ENCODE measurements at places on chromosomes 2 and 18.

GRCh38 chr2:110997331-110998045 lies 123.2 kb upstream of the BCL2L11 start:
- DNase-seq, result no peak

DNA sequence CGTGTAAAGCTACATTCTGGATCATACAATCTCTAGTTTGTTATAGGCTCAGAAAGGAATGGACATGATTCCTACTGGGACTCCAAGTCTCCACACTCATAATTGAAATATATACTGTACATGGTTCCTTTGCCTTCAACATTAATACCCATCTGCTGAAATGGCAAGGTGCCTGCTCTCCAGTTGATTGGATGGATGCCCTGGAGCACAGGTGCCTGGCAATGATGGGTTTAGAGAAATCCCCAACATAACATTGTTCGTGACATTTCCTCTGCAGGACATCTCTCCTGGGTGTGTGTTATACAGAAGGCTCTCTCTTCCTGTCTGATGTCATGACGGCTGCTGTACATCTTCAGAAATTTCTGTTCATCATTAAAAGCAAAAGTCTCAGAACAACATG lies 449.7 kb upstream of the CWC22 start:
- DNase-seq, result no peak

- no peak for DNase-seq
Measured at GRCh38 chr2:118055512-118056164, 32.6 kb upstream of the INSIG2 start.

GRCh38 chr2:64273524-64274398 lies 129.5 kb upstream of the PELI1 start:
- no peak for DNase-seq

- no peak for DNase-seq
Measured at GRCh38 chr2:32743480-32744236, 115.8 kb downstream of the TTC27 start.

DNA sequence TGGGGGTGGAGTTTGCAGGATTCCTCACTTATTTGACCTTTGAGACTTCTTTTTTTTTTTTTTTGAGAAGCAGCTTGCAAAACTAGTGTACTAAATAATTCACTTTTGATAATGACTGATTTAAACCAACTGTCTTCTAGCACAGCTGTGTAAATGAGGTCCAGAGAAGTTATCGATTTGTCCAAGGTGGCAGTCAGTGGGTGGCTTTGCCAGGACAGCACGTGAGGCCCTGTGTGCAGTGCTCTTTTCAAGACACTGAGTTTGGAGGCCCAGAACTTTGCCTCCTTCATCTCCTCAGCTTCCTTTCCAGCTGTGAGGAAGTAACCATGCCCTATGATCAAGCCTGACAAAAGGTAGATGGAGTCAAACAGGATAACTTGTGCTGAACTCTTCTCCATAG lies 92.9 kb upstream of the LCLAT1 start:
- DNase-seq, result no peak

DNA sequence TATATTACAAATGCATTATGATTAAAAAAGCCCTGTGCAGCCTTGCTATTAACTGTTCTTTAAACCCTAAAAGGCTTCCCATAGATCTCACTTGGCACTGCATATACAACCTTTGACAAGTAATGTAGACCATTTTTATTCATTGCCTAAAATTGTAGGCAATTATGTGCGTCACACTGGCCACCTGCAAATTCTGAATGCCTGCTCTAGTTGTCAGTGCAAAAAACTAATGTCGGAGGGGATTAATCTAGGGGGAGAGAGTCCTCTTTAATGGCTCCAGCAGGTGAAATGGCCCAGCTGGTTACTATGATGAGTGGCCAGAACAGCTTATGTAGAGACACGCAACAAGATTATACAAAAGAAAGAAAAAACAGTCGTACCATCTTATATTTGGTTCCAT lies 123.2 kb downstream of the OLA1 start:
- DNase-seq, result no peak

- DNase-seq, result no peak
Measured at GRCh38 chr2:24832521-24832920, 39.3 kb downstream of the CENPO start.

DNA sequence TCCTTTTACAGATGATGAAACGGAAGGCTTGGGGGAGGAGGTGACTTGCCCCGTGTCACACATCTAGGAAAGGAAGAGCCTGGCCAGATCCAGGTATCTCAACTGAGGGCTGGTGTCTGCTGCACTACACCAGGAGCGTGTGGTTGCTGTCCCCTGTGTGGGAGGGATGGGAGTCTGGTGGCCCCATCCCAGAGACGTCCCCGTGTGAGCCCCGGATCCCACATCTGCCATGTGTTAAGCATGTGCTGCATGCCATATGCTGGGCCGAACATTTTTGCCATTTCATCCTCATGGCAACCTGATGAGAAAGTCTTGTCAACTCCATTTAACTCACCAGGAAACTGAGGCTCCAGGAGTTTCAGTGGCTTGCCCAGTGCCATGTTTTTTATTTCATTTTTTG lies 4.2 kb downstream of the GAREM2 start:
- DNase-seq, result no peak

GRCh38 chr2:68368654-68369336 lies 3.7 kb downstream of the PLEK start:
- DNase-seq, result no peak

DNA sequence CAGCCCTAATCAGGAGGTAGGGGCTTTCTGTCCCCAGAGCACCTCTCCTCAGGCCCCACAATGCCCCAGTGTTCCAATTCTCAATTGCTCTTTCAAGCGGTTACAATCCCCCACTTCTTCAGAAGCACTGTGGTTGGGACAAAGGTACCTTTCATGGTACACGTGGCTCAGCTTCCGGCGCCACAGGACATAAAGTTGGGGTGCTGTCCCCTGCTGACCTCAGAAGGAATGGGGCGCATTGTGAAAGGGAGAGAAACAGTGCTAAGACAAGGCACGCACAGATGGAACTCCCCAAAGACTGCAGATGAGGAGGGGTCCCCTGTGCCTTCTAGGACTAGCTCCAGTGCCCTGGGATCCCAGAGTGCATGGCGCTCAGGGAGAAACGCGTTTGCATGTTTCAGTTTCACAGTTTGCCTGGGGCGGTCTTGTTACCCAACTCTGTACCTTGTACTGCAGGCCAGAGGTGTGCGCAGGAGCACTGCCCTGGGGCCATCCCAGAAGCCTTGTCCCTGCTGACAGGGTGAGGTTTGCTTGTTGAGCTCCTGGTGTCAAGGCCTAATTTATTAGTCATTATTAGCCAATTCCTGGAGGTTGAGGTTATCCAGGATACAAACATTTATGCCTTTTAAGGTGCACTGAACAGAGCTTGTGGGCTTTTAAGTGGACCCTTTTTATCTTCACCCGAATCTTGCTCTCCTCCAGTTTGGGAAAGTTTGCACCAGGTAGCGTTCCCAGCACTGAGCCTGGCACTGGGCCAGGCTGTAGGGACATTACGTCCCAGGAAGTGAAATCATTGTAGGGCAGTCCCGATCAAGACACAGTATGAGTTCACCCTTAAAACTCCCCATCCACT lies 7.6 kb downstream of the CNDP1 start:
- peak; percentile 37 for DNase-seq

DNA sequence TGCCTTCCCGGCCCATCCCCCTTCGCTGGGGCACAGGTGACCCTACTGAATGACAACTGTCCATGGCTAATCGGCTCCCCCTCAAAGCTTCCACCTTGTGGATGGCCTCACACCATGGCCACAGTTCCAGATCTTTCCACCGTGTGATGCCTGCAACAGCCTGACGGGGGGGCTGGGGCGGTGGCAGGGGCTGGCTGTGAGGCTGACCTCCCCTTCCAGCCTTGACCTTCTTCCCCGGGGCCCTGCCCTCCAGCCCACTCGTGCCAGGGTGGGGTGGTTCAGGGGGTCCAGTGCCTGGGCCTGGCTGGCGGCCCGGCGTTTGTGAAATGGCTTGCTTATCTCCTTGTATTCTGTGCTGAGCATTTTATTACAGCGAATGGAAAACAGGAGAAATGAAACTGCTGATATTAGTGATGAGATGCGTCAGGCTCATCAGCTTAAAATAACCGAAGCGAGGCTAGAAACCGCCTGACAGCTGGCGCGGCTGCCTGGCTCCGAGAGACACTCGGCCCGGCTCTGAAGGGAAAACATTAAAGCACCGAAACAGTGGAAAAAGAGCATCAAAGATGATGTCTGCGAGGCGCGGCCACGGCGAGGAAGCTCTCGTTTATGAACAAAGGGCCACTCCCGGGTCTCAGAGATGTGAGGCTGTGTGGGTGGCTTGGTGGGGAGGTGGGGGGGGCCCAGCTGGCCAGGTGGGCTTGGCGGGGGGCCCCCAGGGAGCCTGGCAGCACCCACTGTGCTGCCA lies 916 bp upstream of the PDCD1 start:
- DNase-seq, result no peak

DNA sequence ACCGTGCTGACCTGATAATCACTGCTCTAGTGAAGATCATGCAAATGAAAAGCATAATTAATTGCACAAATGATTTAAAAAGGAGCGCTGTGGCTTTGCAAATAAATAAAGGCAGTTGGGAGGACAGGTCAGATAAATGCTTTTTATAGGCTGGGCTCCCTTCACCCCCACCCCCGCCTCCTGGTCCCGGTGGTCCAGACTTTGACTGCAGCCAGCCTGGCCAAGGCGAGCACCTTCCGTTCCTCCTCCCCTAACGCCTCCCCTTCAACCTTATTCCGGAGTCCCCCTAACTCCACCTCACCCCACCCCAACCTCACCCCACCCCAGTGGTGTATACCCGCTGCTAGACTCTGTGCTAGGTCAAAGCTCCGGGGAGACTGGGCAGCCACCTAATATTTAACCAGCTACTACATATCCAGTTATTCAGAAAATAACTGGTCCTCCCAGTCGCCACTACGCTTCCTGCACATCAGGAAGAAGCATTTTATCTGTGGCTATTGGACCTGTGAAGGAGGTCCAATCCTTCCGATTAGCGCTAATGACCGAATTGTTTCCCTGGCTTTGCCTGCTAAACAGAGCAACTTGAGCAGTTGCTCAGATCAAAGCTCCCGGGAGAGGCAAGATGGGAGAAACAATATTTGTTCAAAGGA lies 3.7 kb upstream of the SP9 start:
- DNase-seq, result no peak

- no peak for DNase-seq
Measured at GRCh38 chr2:143844986-143845385, 674.9 kb downstream of the ZEB2 start.

- DNase-seq, result no peak
Measured at GRCh38 chr2:133825778-133826177, 257.5 kb upstream of the NCKAP5 start.

DNA sequence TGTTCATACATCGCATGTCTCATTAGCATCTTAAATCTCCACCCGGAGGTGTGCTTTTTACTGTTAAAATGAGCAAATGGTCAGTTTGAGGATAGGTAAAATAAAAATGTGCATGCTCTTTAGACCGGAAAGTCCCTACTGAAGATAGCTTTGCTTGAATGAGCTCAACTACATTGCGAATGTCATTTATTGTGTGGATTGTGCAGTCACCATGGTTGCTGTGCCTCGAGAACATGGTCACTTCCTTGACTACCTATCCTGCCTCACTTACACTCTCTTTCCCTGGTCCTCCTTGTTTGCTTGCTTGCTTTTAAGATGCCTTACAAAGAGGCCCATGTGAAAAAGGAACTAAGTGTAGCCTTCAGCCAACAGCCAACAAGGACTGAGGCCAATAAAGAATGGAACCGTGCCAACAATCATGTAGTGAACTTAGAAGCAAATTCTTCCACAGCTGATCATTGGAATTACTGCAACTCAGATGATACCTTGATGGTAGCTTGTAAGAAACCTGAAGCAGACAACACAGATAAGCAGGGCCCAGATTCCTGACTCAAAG lies 72.2 kb upstream of the BARD1 start:
- no peak for DNase-seq

DNA sequence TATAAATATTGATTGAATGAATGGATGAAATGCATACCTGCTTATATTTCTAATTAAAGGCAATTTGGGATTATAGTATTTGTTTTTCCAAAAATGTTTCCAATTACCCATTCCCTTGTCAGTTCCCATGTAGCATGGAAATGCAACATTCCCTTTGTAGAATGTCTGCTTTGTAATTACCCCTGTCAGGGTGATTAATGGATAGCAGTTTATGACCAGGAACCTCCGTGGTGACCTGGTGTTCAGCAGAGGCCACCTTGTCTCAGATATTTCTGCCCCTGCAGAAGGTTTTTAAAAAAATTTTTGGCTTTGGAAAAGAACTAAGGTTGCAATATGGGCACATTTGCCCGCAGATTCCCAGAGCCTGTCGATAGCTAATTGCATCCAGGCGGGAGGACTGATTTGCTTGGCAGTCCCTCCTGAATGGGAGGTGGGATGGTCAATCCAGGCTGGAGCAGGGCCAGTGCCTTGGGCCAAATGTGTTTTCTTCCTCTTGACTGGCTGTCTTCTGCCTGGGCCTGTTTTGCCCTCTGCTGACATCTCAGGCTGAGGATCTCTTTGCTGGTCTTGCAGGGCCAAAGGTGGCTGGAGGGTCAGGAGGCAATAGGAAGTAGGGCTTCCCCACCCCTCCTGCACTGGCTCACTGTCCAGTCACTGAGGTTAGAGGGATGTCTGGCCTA lies 82.1 kb downstream of the TMEM182 start:
- no peak for DNase-seq

GRCh38 chr2:117086943-117087250 lies 727.6 kb upstream of the DDX18 start:
- no peak for DNase-seq

DNA sequence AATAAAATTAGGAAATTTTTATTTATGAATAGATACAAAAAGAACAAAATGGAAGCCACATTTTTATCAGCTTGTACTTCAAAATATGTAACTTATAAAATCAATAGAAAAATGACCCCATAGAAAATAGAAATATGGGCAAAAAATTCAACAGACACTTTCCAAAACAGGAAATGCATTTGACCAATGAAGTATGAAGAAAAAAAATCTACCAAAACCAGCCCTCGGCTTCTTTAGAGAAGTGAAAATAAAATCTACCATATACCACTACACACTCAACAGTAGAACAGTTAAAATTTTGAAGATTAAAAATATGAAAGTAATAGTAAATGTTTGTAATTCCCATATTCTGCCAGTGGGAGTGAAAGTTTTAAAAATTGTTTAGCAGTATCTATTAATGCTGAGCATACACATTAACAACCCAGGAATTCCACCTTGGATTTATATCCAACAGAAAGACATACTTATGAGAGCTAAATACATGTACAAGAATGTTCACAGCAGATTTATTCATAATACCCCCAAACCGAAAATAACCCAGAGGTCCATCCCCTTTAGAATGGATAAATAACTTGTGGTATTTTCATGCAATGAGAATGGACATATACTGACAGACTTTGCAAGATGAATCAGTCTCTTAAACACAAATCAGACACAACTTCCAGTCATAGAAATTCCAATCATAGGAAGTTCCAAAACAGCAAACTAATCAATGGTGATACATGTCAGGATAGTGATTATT lies 318.0 kb downstream of the FIGN start:
- DNase-seq, result no peak

DNA sequence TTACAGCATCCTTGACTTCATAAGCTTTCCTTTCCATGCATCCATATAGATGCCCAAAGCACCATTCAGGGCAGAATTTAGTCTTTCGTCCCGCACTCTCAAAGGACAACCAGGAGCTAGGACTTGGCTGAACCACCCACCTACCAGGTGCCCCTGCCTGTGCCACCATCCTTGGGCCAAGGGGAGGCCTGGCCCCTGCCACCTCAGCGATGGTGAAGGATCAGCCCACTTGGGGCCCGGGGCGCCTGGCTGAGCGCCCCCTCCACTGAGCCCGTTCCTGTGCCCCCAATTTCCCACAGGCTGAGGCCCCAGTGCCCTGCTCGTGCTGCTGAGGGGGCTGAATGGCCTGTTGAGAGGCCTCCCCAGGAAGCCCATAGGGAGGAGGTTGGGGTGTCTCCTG lies 33.3 kb upstream of the ALPP start:
- no peak for DNase-seq

GRCh38 chr2:98445683-98446581 lies 1.3 kb downstream of the INPP4A start:
- no peak for DNase-seq

All from HuH-7 (cell line).